ENCODE measurements at places on chromosomes 12 and 14. TPM values are rescaled to one million over a fixed set of nuclear protein-coding genes. Genes with fewer than 3 reads are reported as not detected.

DNA sequence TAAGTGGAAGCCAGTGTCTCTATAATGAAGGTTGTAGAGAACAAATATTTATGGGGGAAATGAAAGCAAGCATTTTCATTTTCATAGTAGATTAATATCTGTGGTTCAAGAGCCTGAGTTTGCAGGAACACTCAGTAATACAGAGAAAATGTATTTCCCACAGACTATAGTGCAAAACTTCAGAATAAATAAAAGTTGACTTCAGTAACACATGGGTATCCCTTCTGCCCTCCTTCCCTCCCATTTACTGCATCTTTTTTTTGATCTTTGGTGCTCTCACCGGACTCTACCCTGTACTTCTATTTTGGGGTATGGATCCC is 75.3 kb upstream of the AMN1 start:
- no peak for DNase-seq

DNA sequence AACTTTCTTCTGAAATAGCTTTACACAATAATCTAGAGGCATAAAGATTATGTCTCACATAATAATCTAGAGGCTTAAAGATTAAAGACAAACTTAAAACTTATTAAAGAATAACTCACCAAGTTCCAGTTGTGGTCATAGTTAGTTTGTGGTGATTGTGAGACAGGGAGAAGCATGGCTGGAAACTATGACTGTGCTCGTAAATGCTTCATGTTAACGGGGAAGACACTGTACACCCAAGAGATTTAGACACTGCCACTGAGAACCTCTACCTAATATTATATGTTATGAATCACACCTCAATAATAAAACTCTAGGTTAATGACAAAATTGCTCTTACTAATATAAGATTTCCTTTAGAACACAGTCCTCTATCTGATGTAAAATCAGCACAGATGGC is 541.6 kb downstream of the TMEM121 start:
- DNase-seq, result no peak

Gene PMCH
- total RNA-seq, result not detected

Gene KERA
- not detected for total RNA-seq

Gene SLC35E3
- total RNA-seq, result 4.2 TPM

Gene RNASE4
- 11.9 TPM for total RNA-seq

Gene CHGA
- total RNA-seq, result not detected
